Thoracic aorta (tissue), 2 donors: ENCODE measurements at places on chromosomes 6 and 20. TPM values are rescaled to one million over a fixed set of nuclear protein-coding genes. Genes with fewer than 3 reads are reported as not detected.

Gene MAFB
- 75.0 TPM for total RNA-seq

Gene WFDC5
- not detected for total RNA-seq

Gene RIPOR2
- total RNA-seq, result 6.0 TPM

Gene ZNF311
- total RNA-seq, result 0.35 TPM

Gene CST2
- not detected for total RNA-seq

Gene PAK5
- not detected for total RNA-seq

- H3K27me3 ChIP-seq, result no peaks in the 10 kb centered on the region
- no peaks in the 10 kb centered on the region for H3K36me3 ChIP-seq
- no peak overlapping the region for H3K27ac ChIP-seq
Observed at GRCh38 chr6:28977341-28978132, 27.6 kb downstream of the ZNF311 start.

GRCh38 chr20:19176470-19177052 is 35.9 kb upstream of the SLC24A3 start:
- DNase-seq, result no peak
- no peaks in the 10 kb centered on the region for H3K4me1 ChIP-seq
- no peaks in the 10 kb centered on the region for H3K36me3 ChIP-seq
- H3K4me3 ChIP-seq, result no peak overlapping the region
- H3K27ac ChIP-seq, result no peak overlapping the region

DNA sequence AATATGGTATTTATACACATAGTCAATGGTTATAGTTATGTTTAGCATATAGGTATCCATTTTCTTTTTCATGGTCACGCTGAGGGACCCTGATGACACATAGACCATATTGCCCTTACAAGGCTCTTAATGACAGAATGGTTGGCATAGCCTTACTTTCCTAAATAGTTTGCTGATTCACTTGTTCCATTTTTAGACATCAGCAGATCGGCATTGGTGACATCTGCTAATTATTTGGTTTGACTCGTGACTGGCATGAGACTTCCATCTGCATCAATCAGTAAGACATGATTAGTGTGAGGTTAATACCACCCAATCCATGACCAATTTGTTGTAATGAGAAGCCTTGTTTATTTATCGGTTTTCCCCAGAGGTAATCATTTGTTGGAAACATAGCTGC is 309.7 kb downstream of the ALDH8A1 start:
- no peaks in the 10 kb centered on the region for H3K36me3 ChIP-seq
- no peak overlapping the region for H3K27ac ChIP-seq
- H3K27me3 ChIP-seq, result no peaks in the 10 kb centered on the region
- no peaks in the 10 kb centered on the region for H3K4me1 ChIP-seq

DNA sequence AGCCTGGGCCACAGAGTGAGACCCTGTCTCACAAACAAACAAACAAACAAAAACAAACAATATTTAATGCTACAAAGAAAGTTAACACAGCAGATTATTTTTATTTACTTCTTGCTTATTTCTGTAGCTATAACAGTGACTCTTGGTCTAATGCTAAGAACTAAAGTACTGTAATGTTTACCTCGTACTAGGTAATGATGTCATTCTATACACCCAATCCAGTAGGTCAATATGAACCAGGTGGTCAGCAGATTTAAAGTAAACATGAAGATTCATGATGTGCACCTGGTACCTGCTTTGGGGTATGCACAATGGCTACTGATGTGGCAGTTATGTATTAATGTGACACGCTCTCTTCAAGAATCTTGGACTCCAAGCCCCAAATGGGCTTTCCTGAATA is 36.6 kb upstream of the CARMIL1 start:
- H3K27me3 ChIP-seq, result no peaks in the 10 kb centered on the region
- no peaks in the 10 kb centered on the region for H3K36me3 ChIP-seq
- H3K4me3 ChIP-seq, result no peak overlapping the region
- no peak overlapping the region for H3K27ac ChIP-seq

DNA sequence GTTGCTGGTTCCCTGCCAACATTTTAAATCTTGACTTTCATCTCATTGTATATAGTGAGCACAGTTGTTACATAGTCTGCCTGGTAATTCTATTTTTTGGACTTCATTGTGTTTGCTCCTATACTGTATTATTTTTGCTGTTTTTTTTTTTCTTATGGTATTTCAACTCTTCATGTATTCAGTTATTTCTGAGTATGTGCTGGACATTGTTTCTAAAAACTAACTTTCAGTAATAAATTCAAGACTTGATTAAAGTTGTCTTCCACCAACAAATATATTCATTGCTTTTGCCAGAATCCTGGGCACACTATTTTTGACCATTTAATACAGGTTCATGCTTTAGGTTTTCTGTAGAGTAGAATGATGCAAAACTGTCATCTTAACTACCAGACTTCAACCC is 698.3 kb downstream of the MAFB start:
- H3K4me1 ChIP-seq, result peaks cover 13% of the 10 kb centered on the region
- no peak for DNase-seq
- H3K36me3 ChIP-seq, result no peaks in the 10 kb centered on the region
- H3K27ac ChIP-seq, result no peak overlapping the region
- H3K27me3 ChIP-seq, result no peaks in the 10 kb centered on the region

DNA sequence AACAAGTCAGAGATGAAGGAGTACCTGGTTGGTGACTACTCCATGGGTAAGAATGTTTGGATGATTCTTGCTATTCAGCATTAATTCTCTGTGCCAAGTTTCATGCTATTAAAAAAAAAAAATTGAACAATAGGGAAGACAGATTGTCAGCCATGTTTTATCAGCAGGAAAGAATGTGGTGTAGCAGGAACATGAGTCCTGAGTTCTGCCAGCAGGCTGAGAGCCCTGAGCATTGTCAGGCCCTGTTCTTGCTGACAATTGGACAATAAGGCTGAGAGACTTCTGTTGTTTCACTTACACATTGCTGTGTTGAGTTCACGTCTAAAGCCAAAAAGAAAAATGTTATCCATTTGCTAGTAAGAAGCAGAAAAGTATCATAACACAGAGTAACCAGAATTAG is 70.4 kb upstream of the SMIM28 start:
- no peak for DNase-seq
- no peak overlapping the region for H3K4me3 ChIP-seq
- H3K4me1 ChIP-seq, result no peaks in the 10 kb centered on the region
- no peaks in the 10 kb centered on the region for H3K27me3 ChIP-seq
- H3K36me3 ChIP-seq, result no peaks in the 10 kb centered on the region
- no peak overlapping the region for H3K27ac ChIP-seq

DNA sequence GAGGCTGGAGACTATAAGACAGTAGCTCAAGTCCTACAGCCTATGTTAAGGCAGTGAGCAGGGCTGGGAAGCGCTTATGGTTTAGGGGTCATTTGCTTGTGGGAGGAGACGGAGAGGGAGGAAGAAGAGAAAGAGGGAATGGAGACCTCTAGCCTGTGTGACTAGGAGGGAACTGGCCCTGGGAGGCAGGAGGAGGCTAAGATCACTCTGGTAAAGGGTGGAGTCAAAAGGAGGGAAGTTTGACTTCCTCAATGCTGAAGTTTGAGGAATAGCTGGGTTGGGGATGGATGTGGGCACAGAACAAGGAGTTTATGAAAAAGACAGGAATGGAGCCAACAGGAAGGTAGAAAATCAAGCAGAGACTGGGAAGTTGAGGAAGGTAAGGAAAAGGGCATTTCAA is 6.4 kb upstream of the BACH2 start:
- H3K27me3 ChIP-seq, result no peaks in the 10 kb centered on the region
- no peak for DNase-seq

DNA sequence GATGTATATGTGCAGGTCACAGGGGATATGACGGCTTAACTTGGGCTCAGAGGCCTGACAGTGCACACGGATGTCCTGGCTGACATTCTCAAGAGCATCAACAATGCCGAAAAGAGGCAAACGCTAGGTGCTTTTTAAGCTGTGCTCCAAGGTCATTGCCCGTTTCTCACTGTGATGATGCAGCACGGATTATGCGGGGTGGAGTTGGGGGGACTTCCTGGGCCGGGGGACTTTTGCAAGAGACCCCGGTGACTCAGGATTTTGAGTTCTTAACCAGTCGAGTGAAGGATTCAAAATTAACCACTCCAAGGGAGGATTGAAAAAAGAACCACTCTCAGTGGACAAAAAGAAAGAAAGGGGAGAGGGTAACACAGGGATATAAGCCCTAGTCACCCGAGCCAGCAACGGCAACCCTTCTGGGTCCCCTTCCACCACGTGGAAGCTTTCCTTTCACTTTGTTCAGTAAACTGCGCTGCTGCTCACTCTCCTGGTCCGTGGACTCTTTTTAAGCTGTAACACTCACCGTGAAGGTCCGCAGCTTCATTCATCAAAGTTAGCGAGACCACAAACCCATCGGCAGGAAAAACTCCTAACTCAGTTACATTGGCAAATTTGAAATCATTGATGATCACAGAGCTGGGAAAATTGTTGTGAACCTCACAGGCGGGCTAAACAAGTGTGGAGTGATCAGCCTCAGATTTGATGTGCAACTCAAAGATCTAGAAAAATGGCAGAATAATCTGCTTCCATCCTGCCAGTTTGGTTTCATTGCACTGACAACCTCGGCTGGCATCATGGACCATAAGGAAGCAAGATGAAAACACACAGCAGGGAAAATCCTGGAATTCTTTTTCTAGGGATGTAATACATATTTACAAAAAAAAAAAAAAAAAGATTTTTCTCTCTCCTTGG is 199.3 kb downstream of the ARID1B start:
- H3K27ac ChIP-seq, result no peak overlapping the region
- H3K4me1 ChIP-seq, result peaks cover 25% of the 10 kb centered on the region
- H3K4me3 ChIP-seq, result peak overlapping the region; percentile 46
- H3K27me3 ChIP-seq, result no peaks in the 10 kb centered on the region
- DNase-seq, result no peak

DNA sequence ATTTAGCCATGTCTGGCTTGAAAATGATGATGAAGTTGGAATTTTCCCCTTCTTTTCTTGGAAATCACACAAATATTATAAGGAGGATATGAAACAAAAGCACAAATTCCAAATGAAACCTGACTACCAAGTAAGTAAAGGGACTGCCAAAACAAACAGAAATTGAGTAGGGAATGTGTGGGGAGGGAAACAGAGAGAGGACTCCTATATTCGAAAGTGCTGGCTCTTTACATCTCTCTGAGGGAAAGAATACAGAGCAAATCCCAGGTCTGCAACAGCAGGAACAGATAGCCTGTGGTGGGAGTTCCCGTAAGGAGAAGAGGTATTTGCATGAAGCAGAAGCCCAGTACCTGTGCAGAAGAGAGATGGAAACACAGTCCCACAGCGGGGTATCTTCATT is 583.7 kb downstream of the EPM2A start:
- no peaks in the 10 kb centered on the region for H3K36me3 ChIP-seq
- H3K27ac ChIP-seq, result no peak overlapping the region
- no peaks in the 10 kb centered on the region for H3K27me3 ChIP-seq
- no peaks in the 10 kb centered on the region for H3K4me1 ChIP-seq
- no peak for DNase-seq

DNA sequence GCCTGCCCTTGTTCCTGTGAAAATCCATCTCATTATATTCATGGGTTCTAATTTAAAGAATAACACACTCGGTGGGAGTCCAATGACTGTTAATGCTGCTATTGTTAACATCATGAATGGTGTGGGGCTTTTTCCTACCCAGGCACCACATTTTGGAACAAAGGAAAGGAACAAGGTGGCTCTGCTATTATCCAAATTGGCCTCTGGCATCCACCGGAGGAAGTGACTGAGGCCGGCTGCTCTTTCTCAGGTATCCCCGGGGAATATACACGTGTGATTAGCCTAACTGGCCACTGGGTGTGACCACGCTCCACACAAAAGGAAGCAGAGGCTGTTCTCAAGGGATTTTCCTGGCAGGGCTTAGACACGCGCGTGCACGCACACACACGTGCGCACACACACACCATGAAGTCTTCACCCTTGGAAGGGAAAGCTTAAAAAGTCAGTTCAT is 601.2 kb upstream of the ARID1B start:
- no peaks in the 10 kb centered on the region for H3K36me3 ChIP-seq
- H3K4me3 ChIP-seq, result no peak overlapping the region
- no peaks in the 10 kb centered on the region for H3K27me3 ChIP-seq
- no peaks in the 10 kb centered on the region for H3K4me1 ChIP-seq
- H3K27ac ChIP-seq, result no peak overlapping the region

- H3K27me3 ChIP-seq, result no peaks in the 10 kb centered on the region
- H3K4me1 ChIP-seq, result peaks cover 13% of the 10 kb centered on the region
- H3K27ac ChIP-seq, result no peak overlapping the region
Observed at GRCh38 chr6:79543411-79543810, 6.2 kb upstream of the LCA5 start.

DNA sequence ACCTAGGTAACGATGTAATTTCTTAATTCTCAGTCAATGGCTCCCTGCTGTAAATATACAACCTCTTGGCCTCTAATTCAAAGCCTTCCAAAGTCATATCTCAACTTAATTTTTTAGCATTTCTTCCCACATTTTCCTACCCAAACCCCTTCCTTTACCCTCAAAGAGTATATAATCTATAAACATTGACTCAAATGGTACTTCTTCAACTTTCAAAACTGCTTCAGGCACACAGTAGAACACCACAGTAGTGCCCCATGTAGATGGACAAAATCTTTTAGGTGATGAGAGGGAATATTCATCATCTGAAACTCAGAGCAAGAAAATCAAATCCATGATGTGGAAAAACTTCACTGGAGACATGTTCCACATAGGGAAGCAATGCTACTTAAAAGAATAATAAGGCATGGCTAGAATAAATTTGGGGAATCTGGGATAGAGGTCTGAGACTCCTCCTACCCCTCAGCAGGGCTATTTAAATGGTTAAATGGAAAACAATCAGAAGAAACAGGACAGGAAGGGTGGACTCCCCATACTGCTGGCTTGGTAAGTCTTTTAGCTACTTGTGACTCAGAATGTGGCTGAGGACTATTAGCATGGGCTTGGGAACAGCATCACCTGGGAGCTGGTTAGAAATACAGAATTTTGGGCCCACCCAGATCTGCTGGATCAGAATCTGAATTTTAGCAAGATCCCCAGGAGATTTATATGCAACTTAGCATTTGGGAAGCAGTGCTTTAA is 6.4 kb downstream of the SLC22A2 start:
- no peak overlapping the region for H3K27ac ChIP-seq
- no peak overlapping the region for H3K4me3 ChIP-seq
- H3K4me1 ChIP-seq, result no peaks in the 10 kb centered on the region

DNA sequence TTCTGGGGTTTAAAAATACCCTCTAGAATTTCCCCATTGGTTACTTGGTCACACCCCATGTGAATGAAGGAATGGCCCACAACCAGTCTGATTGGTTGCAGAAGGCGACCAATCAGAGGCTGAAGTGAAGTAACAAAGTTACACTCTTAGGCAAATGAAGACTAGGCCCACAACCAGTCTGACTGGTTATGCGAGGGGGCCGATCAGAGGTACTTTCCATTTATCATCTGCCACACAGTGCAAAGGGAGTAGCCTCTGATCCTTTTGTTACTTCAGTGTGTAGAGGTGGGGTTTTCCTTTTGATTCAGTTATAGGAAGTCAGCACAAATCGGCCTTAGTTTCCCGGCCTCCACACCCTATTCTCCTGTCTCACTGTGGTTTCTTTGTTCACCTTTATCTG is 61.2 kb upstream of the SGK1 start:
- H3K4me3 ChIP-seq, result no peak overlapping the region
- H3K36me3 ChIP-seq, result no peaks in the 10 kb centered on the region
- DNase-seq, result no peak
- no peak overlapping the region for H3K27ac ChIP-seq
- no peaks in the 10 kb centered on the region for H3K27me3 ChIP-seq
